ENCODE measurements at places on chromosomes 3 and 15. TPM values are rescaled to one million over a fixed set of nuclear protein-coding genes. Genes with fewer than 3 reads are reported as not detected.
A peak's percentile ranks its signal among the peaks of the same experiment; 100 is the strongest.

- H3K4me3 ChIP-seq = no peak overlapping the region
- no peak overlapping the region for H3K27ac ChIP-seq
- H3K4me1 ChIP-seq = peaks cover 18% of the 10 kb centered on the region
Measured at GRCh38 chr15:41842229-41842628, 3.6 kb downstream of the PLA2G4B start.

DNA sequence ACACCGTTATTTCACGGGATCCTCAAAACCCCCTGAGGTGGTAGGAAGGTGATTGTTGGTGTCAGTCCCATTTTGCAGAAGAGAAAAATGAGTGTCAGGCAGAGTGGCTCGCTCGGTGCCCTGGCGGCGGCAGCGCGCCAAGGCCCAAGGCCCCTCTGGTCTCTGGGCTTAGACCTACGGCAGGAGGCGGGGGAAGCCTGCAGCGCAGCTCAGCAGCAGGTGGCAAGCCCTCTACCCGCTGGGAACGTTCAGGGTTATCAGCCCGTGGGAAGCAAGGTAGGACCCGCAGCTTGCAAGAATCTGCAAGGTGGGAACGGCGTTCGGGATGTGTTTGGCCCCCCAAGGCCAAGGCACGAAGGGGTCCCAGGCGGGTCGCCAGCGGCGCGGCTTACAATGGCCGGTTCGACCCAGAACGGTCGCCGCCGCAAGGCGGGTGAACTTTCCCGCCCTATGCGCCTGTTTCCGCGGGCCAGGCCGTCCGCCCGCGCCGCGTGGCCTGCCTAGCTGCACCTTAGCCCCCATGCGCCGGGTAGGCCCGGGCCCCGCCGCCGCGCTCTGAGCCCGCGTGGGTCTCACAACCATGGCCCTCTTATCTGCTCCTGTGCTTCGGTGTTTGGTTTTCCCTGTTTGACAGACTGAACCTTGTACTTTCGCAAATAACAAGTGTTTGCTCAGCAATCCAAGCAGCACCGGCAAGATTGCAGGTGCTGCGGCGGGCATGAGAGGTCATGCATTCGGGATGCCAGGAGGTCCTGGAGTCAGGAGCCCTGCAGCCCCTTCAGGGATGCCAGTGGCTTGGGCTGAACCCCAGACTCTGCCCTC lies 39.7 kb downstream of the CCNL1 start:
- H3K4me1 ChIP-seq = peaks cover 8% of the 10 kb centered on the region
- no peaks in the 10 kb centered on the region for H3K36me3 ChIP-seq
- H3K27me3 ChIP-seq = no peaks in the 10 kb centered on the region
- no peak overlapping the region for H3K4me3 ChIP-seq
- no peak for DNase-seq

- H3K4me1 ChIP-seq = no peaks in the 10 kb centered on the region
- no peak overlapping the region for H3K4me3 ChIP-seq
- no peaks in the 10 kb centered on the region for H3K36me3 ChIP-seq
Measured at GRCh38 chr3:53221345-53221744, 34.5 kb downstream of the TKT start.

DNA sequence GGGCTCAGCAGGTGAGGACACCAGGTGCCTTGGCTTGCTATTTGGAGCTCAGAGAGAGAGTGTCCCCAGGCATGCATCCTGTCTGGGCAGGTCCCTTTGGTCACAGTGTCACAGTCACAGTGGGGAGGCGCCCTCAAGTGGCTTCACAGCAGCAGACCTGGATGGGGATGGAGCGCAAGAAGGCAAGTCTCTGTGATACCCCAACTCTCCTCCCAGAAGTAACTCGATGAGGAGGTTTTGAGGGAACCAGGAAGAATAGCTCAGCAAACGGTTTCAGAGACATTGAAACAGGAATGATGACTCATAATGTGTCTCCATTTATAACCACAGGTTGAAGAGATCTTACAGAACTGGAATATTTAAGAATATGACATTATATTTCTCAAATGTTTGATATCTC lies 66.5 kb upstream of the SH3GL3 start:
- no peak for DNase-seq
- H3K36me3 ChIP-seq = no peaks in the 10 kb centered on the region

- no peak for DNase-seq
- H3K4me3 ChIP-seq = no peak overlapping the region
- H3K27ac ChIP-seq = no peak overlapping the region
- peaks cover 30% of the 10 kb centered on the region for H3K4me1 ChIP-seq
- H3K27me3 ChIP-seq = no peaks in the 10 kb centered on the region
- H3K36me3 ChIP-seq = no peaks in the 10 kb centered on the region
Measured at GRCh38 chr3:61858054-61858453, 296.7 kb downstream of the PTPRG start.

DNA sequence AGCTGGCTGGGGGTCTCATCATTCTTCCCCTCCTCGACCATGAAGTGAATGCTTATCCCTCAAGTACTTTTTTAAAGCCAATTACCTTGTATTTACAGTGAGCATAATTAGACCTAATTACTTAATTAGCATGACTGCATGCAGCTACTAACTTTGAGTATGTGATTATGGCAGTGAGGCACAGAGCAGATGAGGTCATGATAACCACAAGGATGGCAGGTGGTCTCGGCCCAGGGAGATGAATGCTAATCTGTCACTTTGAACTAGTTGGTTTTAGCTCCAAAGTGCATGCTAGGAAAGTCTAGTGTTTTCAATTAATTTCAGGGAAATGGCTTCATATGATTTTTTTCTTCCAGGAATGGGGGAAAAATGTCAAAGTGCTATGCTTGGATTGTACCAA lies 233.8 kb downstream of the NTRK3 start:
- no peaks in the 10 kb centered on the region for H3K27me3 ChIP-seq
- H3K36me3 ChIP-seq = no peaks in the 10 kb centered on the region
- no peak overlapping the region for H3K27ac ChIP-seq
- no peaks in the 10 kb centered on the region for H3K4me1 ChIP-seq

The C3orf49 gene
- not detected for polyA plus RNA-seq

GRCh38 chr3:3633761-3634160 lies 165.5 kb upstream of the LRRN1 start:
- no peak overlapping the region for H3K27ac ChIP-seq
- no peak for DNase-seq
- no peaks in the 10 kb centered on the region for H3K4me1 ChIP-seq

DNA sequence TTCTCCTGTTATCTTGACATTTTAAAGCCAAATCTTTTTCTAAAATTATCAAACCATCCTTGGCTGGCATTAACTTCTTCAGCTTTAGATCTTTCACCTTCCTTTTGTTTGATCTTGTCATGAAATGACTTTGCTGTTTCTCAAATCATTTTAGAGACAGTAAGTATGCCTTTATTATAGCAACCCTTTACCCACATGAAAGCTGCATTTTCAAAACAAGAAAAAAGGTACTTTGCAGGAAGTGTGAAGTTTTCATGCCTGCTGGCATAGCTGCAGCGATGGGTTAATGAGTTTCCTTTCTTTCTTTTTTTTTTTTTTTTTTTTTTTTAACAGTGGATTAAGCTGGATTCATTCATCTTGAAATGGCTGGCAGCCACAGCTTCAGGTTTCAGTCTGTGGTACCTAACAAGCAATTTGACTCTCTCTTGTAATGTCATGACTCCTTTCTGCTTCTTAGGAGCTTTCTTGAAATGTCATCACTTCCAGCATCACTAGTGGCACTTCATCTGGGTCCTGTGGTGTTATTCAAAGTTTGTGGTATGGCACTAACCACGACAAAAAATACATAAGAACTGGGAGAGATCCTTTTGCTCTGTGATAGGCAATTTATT lies 18.8 kb downstream of the SLC25A26 start:
- no peaks in the 10 kb centered on the region for H3K27me3 ChIP-seq
- no peaks in the 10 kb centered on the region for H3K4me1 ChIP-seq
- no peak overlapping the region for H3K27ac ChIP-seq
- H3K36me3 ChIP-seq = peaks cover 2% of the 10 kb centered on the region

The ITIH4 gene
- polyA plus RNA-seq = 29.2 TPM

GRCh38 chr3:174531262-174531982 lies 327.7 kb upstream of the NAALADL2 start:
- DNase-seq = no peak
- no peak overlapping the region for H3K4me3 ChIP-seq
- H3K27me3 ChIP-seq = no peaks in the 10 kb centered on the region
- H3K36me3 ChIP-seq = no peaks in the 10 kb centered on the region
- H3K27ac ChIP-seq = no peak overlapping the region

DNA sequence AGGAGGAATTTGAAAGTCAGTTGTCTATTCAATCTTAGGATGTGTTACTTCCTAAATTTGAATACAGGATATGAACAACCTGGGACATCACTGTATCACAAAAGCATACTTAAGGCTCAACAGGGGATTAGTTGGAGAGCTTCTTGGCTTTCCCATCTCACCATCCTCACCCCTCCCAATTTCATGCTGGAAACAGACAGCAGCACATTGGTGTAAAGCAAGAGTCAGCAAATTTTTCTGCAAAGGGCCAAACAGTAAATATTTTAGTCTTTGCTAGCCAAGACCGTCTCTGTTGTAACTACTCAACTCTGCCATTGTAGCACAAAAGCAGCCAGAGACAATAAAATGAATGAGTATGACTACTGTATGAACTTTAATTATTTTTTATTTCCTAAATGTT lies 94.9 kb downstream of the ERC2 start:
- H3K4me1 ChIP-seq = no peaks in the 10 kb centered on the region
- H3K27ac ChIP-seq = no peak overlapping the region
- no peaks in the 10 kb centered on the region for H3K27me3 ChIP-seq
- H3K36me3 ChIP-seq = no peaks in the 10 kb centered on the region

The MELTF gene
- 0.23 TPM for polyA plus RNA-seq

GRCh38 chr3:111989061-111989678 lies 9.6 kb upstream of the TAGLN3 start:
- no peak for DNase-seq
- no peak overlapping the region for H3K4me3 ChIP-seq
- no peaks in the 10 kb centered on the region for H3K27me3 ChIP-seq
- no peak overlapping the region for H3K27ac ChIP-seq

The STAC gene
- 0.43 TPM for polyA plus RNA-seq

DNA sequence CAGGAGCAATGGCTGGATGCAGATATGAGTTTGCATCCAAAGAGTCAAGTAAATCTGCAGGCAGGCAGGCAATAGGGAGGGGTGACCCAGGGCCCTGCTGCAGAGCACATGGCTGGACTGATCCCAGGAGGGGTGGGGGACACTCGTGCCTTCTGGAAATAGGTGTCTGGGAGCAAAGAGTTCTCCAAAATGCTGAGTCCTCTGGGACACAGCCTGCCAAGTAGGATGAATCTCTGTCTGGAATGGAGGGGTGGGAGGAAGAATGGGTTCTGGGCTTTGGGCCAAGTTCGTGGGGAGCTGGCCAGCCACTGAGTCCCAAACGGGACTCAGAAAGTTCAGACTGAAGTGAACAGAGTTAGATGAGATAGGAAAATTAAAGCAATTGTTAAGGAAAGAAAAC lies 214.5 kb downstream of the MTHFS start:
- DNase-seq = peak; percentile 27
- no peaks in the 10 kb centered on the region for H3K4me1 ChIP-seq
- H3K27ac ChIP-seq = no peak overlapping the region
- no peaks in the 10 kb centered on the region for H3K27me3 ChIP-seq
- no peaks in the 10 kb centered on the region for H3K36me3 ChIP-seq

The ADGRG7 gene
- 0.04 TPM for polyA plus RNA-seq

The CEP19 gene
- polyA plus RNA-seq = 1.1 TPM

The B3GNT5 gene
- polyA plus RNA-seq = 12.1 TPM

The C3orf85 gene
- 0.39 TPM for polyA plus RNA-seq

DNA sequence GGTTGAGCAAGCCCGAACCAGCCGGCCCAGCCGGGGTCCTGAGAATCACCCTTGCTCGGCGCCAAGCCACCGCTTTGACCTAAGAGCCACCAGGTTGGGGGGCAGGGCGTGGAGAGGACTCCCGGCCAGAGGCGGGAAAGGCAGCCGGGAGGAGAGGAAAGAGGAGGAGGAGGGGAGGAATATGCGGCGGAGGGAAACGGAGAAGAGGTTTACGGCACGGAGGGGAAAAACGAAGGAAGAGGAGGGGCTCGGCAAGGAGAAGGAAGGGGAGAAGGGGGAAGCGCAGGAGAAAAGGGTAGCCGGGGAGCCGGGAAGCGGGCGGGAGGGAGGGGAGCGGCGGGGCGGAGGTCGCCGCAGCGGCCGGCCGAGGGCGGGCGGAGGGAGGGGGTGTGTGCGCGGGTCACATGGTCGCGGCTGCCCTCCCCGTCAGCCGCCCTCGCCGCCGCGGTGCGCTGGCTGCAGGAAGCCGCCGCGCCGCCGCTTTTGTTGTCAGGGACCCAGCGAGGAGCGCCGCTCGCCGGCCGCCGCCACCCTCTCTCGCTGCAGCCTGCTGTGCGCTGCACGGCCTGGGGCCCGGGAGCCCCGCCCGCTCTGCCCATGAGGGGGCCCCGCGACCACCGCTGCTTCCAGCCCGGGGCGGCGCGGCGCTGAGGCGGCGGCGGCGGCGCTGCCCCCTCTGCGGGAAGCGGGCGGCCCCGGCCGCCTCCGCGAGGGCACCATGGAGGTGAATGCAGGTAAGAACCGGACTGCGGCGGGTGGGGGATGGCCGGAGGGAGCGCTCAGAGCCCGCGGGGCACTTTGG lies at the start of gene NR1D2:
Gene NR1D2 (plus strand): TSS at position 426 of the 802 bp plus-strand sequence. CDS start 293 bp downstream, at position 719.
- DNase-seq = peak; percentile 91
- peak within 1 kb of the TSS; percentile 94 for H3K27ac ChIP-seq
- H3K27me3 ChIP-seq = no peaks in the 10 kb centered on the region
- peaks cover 53% of the 10 kb centered on the region for H3K4me1 ChIP-seq
- no peaks in the 10 kb centered on the region for H3K36me3 ChIP-seq
- peak within 1 kb of the TSS; percentile 81 for H3K4me3 ChIP-seq

- H3K4me3 ChIP-seq = peak overlapping the region; percentile 87
- no peaks in the 10 kb centered on the region for H3K36me3 ChIP-seq
- peaks cover 9% of the 10 kb centered on the region for H3K4me1 ChIP-seq
Measured at GRCh38 chr3:174440741-174441587, 418.2 kb upstream of the NAALADL2 start.

GRCh38 chr3:4270720-4271119 lies 32.4 kb upstream of the SETMAR start:
- H3K4me1 ChIP-seq = no peaks in the 10 kb centered on the region
- DNase-seq = no peak
- no peak overlapping the region for H3K4me3 ChIP-seq
- H3K36me3 ChIP-seq = no peaks in the 10 kb centered on the region
- H3K27ac ChIP-seq = no peak overlapping the region
- H3K27me3 ChIP-seq = no peaks in the 10 kb centered on the region

GRCh38 chr3:150203273-150203672 lies 204.8 kb upstream of the TSC22D2 start:
- no peaks in the 10 kb centered on the region for H3K36me3 ChIP-seq
- H3K4me3 ChIP-seq = no peak overlapping the region
- H3K4me1 ChIP-seq = no peaks in the 10 kb centered on the region
- no peak overlapping the region for H3K27ac ChIP-seq
- H3K27me3 ChIP-seq = no peaks in the 10 kb centered on the region
- DNase-seq = no peak

The CCDC14 gene
- 3.5 TPM for polyA plus RNA-seq

GRCh38 chr3:194097141-194097882 lies 38.6 kb upstream of the HES1 start:
- H3K27me3 ChIP-seq = no peaks in the 10 kb centered on the region
- H3K27ac ChIP-seq = peak overlapping the region; percentile 18
- no peaks in the 10 kb centered on the region for H3K36me3 ChIP-seq

DNA sequence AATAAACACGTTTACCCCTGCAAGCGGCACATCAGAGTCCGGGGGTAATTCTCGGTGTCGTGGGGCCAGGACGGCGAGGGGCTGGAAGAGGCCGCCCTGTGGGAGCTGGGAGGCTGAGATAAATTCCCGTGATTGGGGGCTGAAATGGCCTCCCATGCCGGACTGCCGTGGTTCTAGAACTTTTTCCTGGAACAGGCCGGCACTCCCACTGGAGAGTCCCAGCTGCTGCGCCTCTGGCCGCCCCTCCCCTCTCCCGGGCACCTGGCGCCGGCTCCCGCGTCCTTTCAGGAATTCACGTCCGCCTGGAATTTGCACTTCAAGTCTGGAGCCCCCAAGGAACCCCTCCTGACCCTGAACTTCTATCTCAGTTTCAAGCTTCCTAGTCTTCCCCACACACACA lies 10.8 kb upstream of the LRRC2 start:
- no peaks in the 10 kb centered on the region for H3K27me3 ChIP-seq
- peak overlapping the region; percentile 36 for H3K4me3 ChIP-seq
- H3K27ac ChIP-seq = no peak overlapping the region
- no peaks in the 10 kb centered on the region for H3K36me3 ChIP-seq
- DNase-seq = no peak

Measured in psoas muscle (tissue), 8 donors.